CD4-positive, alpha-beta T cell treated with Interleukin-15 for 4 hours (primary cell): ENCODE measurements at places on chromosomes 4 and X.

DNA sequence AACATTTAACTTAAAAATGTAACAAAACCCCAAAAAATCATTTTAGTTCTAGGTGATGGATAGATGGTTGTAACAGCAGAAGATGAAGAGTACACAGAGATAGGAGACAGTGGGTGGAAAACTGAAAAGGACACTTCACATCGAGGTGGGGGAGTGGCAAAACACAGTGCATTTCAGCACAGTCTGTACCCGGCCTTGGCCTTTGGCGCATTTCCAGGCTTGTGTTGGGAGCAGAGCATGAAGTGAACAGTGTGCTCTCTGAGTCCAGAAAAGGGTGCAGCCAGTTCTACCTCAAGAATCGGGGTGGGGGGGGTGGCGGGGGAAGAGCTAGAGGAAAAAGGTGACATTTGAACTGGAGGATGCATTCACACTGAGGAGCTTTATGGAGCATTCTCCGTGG is 4.3 kb downstream of the TSPYL2 start:
- no peak for DNase-seq

DNA sequence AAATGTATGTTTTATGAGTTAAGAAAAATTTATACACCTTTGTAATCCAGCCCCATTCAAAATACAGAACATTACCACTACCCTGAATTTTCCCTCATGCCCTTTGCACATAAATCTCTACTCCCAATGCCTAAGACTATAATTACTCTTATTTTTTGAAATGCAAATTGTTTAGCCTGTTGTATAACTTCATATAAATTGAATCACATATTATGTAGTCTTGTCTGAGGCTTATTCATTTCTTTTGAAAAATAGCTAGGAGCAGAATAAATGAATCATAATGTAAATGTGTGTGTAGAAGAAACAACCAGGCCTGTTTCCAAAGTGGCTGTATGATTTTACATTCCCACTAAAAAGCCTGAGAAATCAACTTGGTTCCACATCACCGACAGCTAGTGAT is 319.8 kb downstream of the DCAF12L2 start:
- no peak for DNase-seq

GRCh38 chr4:108169664-108170063 is 932 bp upstream of the LEF1 start:
- DNase-seq: no peak

GRCh38 chr4:151600432-151600831 is 160.4 kb downstream of the GATB start:
- no peak for DNase-seq

DNA sequence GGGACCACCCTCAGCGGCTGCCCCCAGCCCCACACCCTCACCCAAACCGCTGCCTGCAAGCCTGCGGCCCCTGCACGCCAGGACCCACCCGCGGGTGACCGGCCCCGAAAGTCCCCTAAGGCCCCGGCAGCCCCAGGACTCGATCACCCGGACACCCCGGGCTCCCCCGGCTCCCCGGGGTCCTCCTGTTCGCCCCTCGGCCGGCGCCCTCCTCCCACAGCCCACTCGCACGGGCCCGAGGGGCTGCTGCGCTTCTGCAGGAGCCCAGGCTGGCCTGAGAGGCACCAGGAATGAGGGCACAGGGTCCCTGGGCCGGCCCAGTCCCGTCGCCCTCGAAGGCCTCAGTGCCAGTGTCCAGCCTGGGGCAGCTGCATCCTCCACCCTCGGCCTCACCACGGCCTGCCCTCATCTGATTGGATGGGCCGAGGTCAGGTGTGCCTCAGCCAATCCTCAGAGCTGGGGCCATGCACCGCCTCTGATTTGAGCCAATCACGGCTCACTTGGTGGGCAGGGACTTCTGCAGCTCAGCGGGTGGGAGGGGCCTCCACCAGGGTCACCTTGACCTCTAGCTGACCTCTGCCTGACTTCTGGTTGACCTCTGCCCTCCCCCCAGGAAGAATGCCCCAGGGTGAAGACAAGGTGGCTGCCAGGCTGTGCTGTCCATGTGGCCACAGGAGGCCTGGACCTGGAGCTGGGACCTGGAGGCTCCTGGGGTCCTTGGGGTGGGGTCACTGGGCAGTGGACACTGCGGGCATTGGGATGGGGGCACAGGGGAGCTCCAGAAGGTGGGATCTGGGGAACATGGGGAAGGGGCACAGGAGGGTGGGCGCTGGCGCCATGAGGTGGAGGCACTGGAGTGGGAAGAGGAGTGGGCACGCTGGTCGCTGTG is 97.6 kb upstream of the NKX1-1 start:
- no peak for DNase-seq

DNA sequence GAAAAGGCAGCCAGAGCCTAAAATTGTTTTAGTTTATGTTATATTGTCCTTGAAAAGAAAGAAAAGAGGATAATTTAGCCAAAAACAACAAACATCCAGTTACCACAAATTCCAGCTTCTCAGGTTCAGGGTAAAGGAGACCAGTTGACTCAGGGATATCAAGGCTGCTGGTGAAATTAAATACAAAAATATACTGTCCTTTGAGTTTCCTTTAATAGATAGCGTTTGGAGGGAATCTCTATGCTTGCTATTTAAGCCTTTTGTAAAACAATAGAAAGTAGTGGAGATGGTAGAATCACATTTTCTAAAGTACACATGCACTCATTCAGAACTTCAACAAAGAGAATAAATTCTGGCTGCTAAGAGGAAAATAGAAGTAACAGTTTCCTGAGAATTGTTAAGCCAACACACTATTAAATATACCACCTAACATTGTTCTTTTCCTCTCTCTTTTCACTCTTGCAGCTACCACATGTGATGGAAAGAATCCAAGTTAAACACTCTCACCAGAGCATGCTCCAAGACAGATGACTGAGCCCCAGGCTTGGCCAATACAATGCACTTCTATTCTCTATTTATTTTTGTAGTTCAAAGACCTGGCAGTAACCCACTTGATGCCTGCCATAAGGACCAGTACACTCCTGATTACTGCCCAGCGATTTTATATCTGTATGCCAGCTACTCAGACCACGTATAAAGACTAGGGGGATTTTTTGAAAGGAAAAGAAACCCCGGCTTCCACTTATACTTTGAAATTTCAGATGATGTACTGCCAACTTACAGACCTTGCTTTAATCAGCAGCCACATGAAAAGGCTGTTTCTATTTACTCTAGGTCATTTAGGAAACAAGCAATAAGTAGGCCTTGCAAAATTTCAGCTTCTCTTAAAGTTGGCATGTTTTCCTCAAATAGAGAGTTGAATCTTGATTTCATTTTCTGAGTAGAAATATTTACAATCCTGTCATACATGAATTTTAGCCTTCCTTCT is 756.9 kb downstream of the FAT4 start:
- DNase-seq: no peak

- no peak for DNase-seq
Observed at GRCh38 chr4:152301381-152301780, 234.5 kb downstream of the FBXW7 start.

- no peak for DNase-seq
Observed at GRCh38 chr4:26051240-26051639, 137.2 kb downstream of the SMIM20 start.

- no peak for DNase-seq
Observed at GRCh38 chr4:103498161-103499070, 221.4 kb downstream of the TACR3 start.

- DNase-seq: no peak
Observed at GRCh38 chrX:17579026-17579425, 158.3 kb upstream of the SCML1 start.

DNA sequence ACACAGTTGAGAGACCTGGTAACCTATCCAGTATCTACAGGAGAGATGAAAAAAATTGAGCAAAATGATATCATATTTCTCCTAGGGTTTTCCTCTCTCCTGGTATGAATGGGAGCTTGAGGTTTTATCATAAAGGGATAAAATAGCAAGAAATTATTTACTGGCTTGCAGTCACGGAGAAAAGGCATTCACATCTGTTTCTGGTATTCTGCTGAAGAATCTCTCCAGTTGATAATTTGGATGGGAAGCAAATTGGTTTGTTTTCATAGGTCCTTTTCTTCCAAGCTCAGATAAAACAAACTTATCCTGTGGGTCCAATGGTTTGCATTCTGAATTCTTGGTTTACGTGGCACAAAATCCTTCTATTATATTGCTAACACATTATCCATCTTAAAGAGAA is 83.1 kb upstream of the GYPA start:
- DNase-seq: no peak

DNA sequence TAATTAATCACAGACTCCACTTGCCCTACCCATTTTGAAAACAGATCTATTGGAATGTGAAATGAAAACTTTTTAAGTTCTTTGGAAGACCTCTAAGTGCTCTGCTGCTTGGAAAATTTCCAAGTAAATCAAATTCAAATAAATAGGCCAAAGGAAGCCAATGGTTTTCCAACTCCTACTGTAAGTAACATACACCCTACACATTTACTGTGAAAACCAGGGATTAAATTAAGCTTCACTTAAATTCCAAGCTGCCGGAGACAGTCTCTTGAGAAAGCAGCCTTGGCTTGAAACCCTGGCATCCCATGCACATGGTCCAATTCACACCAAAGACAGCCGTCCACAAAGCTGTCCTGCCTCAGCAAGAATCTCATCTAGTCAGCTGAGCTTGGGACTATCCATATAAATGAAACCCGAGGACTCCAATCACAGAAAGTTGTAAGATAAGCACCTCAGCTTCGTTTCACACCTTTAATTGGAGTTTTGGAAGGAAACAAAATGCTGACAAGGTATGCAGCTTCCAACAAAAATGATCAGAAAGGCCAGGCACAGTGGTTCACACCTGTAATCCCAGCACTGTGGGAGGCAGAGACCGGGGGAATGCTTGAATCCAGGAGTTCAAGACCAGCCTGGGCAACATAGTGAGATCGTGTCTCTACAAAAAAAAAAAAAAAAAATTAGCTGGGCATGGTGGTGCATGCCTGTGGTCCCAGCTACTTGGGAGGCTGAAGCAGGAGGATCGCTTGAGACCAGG is 88.6 kb downstream of the APBB2 start:
- no peak for DNase-seq

DNA sequence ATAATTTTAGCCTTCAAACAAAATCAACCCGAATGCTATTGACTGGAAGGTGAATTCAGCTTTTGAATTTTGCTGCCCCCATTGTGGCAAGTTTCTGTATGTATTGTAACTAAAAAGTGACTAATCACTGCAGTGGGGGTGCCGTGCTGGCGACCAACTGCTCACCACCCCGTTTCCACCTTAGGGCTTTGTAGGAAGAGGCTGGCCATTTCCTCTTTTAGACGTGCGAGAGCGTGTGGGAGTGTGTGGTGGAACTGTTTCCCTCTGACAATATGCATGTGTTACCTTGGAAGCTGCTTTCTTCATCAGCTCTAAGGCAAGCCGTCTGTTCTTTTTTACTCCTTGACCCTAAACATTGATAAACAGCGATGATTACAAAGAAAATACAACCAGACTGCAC is 78.8 kb downstream of the SEL1L3 start:
- DNase-seq: no peak
